HEK293T (cell line): ENCODE measurements at places on chromosomes 13 and 19.

GRCh38 chr19:54506079-54506478, 3.4 kb downstream of the LAIR2 start:
- DNase-seq, result no peak

GRCh38 chr13:30880856-30881155, 25.3 kb upstream of the MEDAG start:
- DNase-seq, result no peak

DNA sequence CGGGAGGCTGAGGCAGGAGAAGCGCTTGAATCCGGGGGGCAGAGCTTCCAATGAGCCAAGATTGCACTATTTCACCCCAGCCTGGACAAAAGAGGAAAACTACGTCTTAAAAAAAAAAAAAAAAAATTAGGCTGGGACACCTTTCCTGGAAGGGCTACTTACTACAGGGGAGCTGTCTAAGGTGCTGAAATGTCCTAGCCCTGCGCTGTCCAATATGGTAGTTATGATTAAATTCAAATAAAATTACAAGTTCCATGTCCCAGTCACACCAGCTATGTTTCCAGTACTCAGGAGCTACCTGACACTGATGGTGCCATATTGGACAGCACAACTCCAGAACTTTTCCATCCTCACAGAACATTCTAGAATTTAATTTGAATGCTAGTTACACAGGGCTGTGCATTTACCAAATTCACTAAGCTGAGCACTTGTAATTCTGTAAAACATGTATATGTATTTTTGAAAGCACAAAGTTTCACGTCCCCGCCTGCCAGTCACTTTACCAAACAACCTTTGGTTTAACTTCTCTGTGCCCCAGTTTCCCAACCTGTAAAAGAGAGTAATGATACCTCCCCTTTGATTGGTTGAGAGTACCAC, 9.2 kb upstream of the ZSCAN22 start:
- no peak for DNase-seq

DNA sequence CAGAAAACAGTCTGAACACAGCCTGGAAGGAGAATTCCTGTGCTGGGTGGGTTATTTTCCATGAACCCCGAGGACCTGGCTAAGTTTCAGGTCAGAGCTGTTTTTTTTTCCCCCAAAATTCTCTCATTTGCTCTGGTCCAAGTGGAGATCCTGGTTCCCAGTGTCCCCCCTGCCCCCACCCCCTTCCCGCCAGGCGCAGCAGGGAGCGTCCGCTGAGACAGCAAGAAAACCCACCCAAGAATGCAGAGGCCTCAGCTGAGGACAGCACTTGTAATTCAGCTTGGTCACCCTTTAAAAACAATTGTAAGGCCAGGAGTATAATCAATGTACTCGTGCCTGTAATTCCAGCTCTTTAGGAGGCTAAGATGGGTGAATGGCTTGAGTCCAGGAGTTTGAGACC, 11.4 kb upstream of the TSPAN16 start:
- no peak for DNase-seq

DNA sequence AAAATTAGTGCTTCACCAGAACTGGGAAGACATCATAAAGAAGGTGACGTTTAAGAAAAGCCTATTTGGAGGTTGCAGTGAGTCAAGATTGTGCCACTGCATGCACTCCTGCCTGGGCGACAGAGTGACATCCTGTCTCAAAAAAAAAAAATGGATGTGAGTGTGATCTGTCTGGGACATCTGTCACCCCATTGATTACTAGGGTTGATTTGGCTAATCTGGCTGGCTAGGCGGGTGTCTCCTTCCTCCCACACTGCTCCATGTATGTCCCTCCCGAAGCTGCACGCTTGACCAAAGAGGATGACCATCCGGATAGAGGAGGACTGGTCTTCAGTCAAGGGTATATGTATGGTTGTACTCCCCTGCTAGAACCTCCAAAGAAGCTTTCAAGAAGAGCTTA, 2.6 kb downstream of the GTF2F2 start:
- DNase-seq, result no peak
